ENCODE measurements at places on chromosomes 13 and 19. TPM values are rescaled to one million over a fixed set of nuclear protein-coding genes. Genes with fewer than 3 reads are reported as not detected.

GRCh38 chr19:48997972-48998371 is 4.3 kb downstream of the RUVBL2 start:
- no peak for DNase-seq

OR10H4 gene
- total RNA-seq = not detected

CGB1 gene
- not detected for total RNA-seq

PNMA8A gene
- total RNA-seq = 0.90 TPM

- no peak for DNase-seq
These were observed at the start of gene KHSRP for GRCh38 chr19:6424195-6424938. TSS of gene KHSRP (minus strand) at chr19:6424811. CDS start at chr19:6424701, 110 bp downstream.

GRCh38 chr19:57506163-57506562 is 6.4 kb downstream of the ZNF773 start:
- no peak for DNase-seq

GRCh38 chr19:38557205-38557799 is 60.5 kb downstream of the MAP4K1 start:
- DNase-seq = no peak

MYO1F gene
- total RNA-seq = 20.3 TPM

- no peak for DNase-seq
These were observed 47.1 kb upstream of the ZMYM5 start for GRCh38 chr13:19910336-19911072.

PSG6 gene
- not detected for total RNA-seq

- no peak for DNase-seq
These were observed 105.9 kb upstream of the GJB6 start for GRCh38 chr13:20337884-20338551.

Data from tibial nerve (tissue), 4 donors.